Right ventricle myocardium inferior (tissue), 1 donor: ENCODE measurements at places on chromosomes 3 and 15. TPM values are rescaled to one million over a fixed set of nuclear protein-coding genes. Genes with fewer than 3 reads are reported as not detected.

GRCh38 chr3:183386651-183387050, 41.8 kb downstream of the MCF2L2 start:
- no peak for DNase-seq

Gene PLXNB1
- total RNA-seq: 45.4 TPM

DNA sequence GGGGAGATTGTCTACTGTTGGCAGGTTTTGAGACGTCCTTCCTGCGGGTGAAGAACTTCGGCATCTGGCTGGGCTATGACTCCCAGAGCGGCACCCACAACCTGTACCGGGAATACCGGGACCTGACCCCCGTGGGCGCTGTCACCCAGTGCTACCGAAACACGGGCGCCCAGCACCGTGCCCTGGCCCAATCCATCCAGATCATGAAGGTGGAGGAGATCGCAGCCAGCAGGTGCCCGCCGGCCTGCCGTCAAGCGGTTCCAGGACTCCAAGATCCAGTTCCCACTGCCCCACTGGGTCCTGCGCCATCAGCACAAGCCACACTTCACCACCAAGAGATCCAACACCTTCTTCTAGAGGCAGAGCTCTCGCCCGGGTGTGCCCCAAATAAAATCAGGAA, 194.9 kb upstream of the EPHA6 start:
- peak; percentile 64 for DNase-seq

Gene CCRL2
- total RNA-seq: 1.2 TPM

GRCh38 chr3:106332884-106333283, 464.1 kb upstream of the CBLB start:
- no peak for DNase-seq

- DNase-seq: no peak
Observed at GRCh38 chr3:188949996-188950395, 221.8 kb upstream of the TPRG1 start.

- DNase-seq: no peak
Observed at GRCh38 chr3:127889976-127890650, 24.9 kb upstream of the KBTBD12 start.

Gene KLHL40
- total RNA-seq: not detected

Gene IGSF10
- total RNA-seq: 3.0 TPM

DNA sequence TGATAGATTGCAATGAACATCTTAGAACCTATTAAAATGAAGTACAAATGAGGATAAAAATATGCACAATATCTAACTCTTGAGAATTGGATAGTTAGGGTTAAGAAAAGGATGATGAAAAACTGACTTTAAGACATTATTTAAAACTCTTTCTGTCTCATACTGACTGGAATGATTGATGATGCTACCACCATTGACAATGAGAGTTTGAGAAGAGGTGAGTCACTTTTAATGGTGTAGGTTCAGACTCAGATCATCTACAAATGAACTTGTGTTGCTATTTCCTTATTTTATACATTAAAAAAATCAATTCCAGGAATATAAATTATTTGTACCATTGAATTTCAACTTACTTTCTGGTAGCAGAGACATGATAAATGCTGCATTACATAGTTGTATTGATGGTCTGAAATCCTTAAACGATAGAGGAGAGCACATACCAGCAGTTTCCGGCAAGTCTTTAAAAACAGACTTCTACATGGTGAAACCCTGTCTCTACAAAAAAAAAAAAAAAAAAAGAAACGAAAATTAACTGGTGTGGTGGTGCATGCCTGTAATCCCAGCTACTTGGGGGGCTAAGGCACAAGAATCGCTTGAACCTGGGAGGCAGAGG, 409.0 kb downstream of the OTOL1 start:
- no peak for DNase-seq

DNA sequence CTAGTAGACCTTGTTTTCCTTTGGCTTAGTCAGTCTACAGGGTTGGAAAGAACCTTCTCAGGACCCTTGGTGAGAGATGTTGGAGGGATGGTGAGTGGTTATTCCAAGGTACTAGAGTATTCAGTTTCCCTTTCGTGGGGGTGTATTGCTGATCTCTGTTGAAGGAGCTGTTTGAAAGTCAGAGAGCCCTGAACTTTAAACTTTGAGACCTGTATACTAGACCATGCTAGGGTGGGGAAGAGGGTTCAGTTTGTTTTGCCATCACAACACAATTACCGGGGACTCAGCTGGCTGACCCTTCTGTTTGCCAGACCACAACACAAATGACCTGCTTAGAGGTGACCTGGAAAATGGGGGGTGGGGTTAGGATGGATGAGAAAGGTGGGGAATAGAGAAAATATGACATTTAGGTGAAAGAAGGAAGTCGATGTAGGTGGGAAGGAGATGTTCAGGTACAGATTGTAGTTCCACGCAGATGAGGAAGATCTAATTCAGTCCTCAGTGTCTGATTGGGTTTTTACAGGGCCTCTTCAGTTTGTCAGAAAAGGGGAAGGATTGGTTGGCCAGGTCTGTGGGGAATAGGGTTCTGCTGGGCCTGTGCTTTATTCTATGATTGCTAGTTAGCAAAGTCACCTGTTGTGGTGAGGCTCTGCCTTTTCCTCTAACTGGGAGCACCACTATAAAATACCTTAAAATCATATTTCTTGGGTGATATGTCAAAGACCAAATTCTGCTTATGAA, 6.8 kb downstream of the UBE2E2 start:
- DNase-seq: no peak

DNA sequence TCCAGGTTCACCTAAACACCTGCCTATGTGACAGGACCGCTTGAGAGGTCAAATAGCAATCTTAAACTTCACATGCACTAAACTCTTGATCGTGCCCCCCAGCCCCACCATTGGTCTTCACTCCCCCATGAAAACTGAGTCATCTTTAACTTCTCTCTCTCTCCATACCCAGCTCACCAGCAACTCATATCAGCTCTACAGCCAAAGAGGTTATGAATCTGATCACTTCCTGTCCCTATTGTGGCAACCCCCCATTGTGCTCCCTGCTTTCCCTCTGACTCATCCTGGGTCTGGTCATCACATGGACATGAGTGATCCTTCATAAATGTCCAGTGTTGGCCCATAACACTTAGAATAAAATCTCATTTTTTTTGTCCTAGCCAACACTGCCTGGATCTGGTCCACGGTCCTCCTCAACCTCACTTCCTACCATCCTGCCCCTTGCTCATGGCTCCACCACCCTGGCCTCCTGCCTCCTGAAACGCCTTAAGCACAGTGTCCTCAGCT, 103.4 kb upstream of the HACD2 start:
- DNase-seq: no peak

GRCh38 chr15:48332642-48333034, 1.4 kb downstream of the DUT start:
- DNase-seq: no peak
